GM23338 (cell line): ENCODE measurements at places on chromosomes 3 and 15.

GRCh38 chr3:10205451-10206165 lies 40.9 kb downstream of the IRAK2 start:
- no peaks in the 10 kb centered on the region for H3K4me1 ChIP-seq
- no peaks in the 10 kb centered on the region for H3K27me3 ChIP-seq
- no peak for DNase-seq

DNA sequence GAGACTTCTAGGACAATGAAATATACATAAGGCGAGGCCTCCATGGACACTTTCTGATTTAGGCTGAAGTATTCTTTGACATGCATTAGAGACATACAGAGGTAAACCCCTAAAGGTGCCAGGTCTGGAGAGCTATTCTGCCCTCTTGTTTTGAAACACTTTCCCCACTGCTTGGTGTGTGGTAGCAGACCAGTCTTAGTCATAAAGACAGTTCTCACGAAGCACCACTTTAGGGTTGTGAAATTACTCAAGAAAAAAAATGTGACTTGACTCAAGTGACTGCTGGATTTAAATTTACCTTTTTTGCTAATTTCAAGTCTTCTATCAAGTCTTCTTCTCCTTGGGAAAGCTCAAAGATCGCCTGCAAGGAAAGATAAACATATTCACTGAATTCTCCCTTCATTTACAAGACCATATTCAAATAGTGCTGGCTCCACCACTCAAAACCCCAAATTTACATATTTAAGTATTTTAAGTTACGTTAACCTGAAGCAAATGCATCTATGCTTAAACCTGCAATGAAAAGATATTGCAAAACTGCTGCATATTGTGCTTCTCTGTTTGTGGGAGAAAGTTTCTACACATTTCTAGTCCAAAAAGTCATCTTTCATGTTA lies 48.4 kb downstream of the ARHGEF3 start:
- H3K36me3 ChIP-seq: no peaks in the 10 kb centered on the region
- H3K4me1 ChIP-seq: peaks cover 4% of the 10 kb centered on the region; the same call in 1 of the 2 replicates
- H3K27me3 ChIP-seq: no peaks in the 10 kb centered on the region
- no peak overlapping the region for H3K4me3 ChIP-seq
- DNase-seq: no peak

- H3K4me1 ChIP-seq: no peaks in the 10 kb centered on the region; the same call in 1 of the 2 replicates
- no peak for DNase-seq
- H3K27ac ChIP-seq: no peak overlapping the region
- H3K4me3 ChIP-seq: no peak overlapping the region
- H3K36me3 ChIP-seq: no peaks in the 10 kb centered on the region
Observed at GRCh38 chr3:4950948-4951347, 28.3 kb upstream of the BHLHE40 start.

- no peaks in the 10 kb centered on the region for H3K36me3 ChIP-seq
- H3K27me3 ChIP-seq: no peaks in the 10 kb centered on the region
- no peak overlapping the region for H3K27ac ChIP-seq
- H3K4me1 ChIP-seq: no peaks in the 10 kb centered on the region
- no peak overlapping the region for H3K4me3 ChIP-seq
Observed at GRCh38 chr15:80549654-80550053, 145.5 kb upstream of the ABHD17C start.

- DNase-seq: no peak
- no peak overlapping the region for H3K27ac ChIP-seq
- no peaks in the 10 kb centered on the region for H3K36me3 ChIP-seq
- no peaks in the 10 kb centered on the region for H3K4me1 ChIP-seq
- H3K4me3 ChIP-seq: no peak overlapping the region
Observed at GRCh38 chr3:13624671-13625125, 75.8 kb downstream of the FBLN2 start.
